ENCODE measurements at places on chromosomes 13 and 19. TPM values are rescaled to one million over a fixed set of nuclear protein-coding genes. Genes with fewer than 3 reads are reported as not detected.
A peak's percentile ranks its signal among the peaks of the same experiment; 100 is the strongest.

CPAMD8 gene
- polyA plus RNA-seq, result 2.3 TPM

ICAM4 gene
- 0.42 TPM for polyA plus RNA-seq

GRCh38 chr19:36489920-36490415 lies 607 bp upstream of the ZNF566 start:
- peak overlapping the region; percentile 74 for H3K4me3 ChIP-seq
- no peaks in the 10 kb centered on the region for H3K27me3 ChIP-seq

DNA sequence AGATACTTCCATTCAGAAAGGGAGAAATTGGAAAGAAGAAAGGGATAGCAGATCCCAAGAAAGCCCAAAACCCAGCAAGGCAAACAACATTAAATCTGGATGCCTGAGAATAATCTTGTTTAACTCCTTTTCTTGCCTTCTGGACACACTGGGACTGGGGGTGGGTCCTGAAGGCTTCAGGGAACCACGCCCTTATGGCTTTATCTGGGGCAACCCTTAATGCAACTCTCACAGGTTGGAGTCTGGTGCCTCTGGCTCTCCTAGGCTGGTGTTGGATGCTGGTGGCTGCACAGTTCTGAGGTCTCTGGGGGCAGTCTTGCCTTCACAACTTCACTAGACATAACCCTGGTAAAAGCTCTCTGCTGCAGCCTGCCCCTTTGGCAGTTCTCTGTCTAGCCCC lies 27.9 kb downstream of the PAN3 start:
- H3K4me3 ChIP-seq, result no peak overlapping the region
- H3K4me1 ChIP-seq, result no peaks in the 10 kb centered on the region
- no peaks in the 10 kb centered on the region for H3K27me3 ChIP-seq
- H3K27ac ChIP-seq, result no peak overlapping the region

GRCh38 chr19:35357867-35358573 lies at the start of gene FFAR3:
FFAR3 (plus strand) TSS chr19:35358460; CDS start chr19:35358891, 431 bp downstream.
- no peaks in the 10 kb centered on the region for H3K4me1 ChIP-seq
- peak; percentile 67 for DNase-seq
- no peak within 1 kb of the TSS for H3K27ac ChIP-seq
- H3K36me3 ChIP-seq, result no peaks in the 10 kb centered on the region
- no peak within 1 kb of the TSS for H3K4me3 ChIP-seq

GRCh38 chr19:45428384-45429231 lies 4.9 kb upstream of the ERCC1 start:
- no peaks in the 10 kb centered on the region for H3K27me3 ChIP-seq
- DNase-seq, result peak; percentile 84
- H3K27ac ChIP-seq, result peak overlapping the region; percentile 89
- peaks cover 22% of the 10 kb centered on the region for H3K4me1 ChIP-seq

DNA sequence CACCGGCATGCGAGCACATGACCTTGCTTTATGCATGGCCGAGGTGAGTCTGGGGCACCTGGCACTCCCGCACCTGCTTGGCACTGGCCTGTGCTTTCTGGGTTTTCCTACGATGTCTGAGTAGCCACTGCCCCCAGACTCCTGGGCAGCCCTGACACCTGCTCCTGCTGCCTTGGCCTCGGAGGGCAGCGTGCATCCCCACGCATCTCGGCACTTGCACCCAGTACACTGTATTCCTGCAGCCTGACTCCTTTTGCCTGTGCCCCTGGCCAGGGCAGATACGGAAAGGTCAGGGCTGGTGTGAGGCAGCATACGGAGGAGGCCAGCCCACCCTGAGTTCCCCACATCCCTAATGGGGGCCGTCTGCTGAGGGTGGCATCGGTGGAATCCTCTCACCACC lies 340.6 kb downstream of the TEX29 start:
- H3K4me1 ChIP-seq, result no peaks in the 10 kb centered on the region
- no peak for DNase-seq
- no peak overlapping the region for H3K4me3 ChIP-seq
- no peaks in the 10 kb centered on the region for H3K27me3 ChIP-seq
- H3K36me3 ChIP-seq, result no peaks in the 10 kb centered on the region

Data from sigmoid colon (tissue), 7 donors.